Heart left ventricle (tissue), 16 donors: ENCODE measurements at places on chromosomes 7 and 10. TPM values are rescaled to one million over a fixed set of nuclear protein-coding genes. Genes with fewer than 3 reads are reported as not detected.
A peak's percentile ranks its signal among the peaks of the same experiment; 100 is the strongest.

DNA sequence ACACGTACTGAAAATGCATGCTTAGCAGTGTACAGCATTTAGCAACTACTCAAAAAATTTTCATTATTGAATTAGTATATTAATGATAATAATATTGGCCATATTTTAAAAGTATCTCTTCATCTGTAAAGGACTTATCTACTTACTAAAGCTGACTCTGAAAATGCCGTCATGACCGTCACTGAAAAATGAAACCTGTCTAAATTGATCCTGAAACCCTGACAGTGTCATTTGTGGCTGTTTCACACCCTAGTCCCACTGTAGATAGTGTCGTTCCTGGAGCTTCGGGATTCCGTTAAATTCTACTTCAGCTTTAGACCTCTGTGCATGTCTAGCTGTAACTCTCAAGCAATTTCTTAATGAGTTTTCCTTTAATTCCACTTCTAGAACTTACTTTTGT, 35.8 kb upstream of the EZH2 start:
- H3K27me3 ChIP-seq = no peaks in the 10 kb centered on the region
- no peak overlapping the region for H3K4me3 ChIP-seq
- H3K4me1 ChIP-seq = peaks cover 2% of the 10 kb centered on the region
- H3K27ac ChIP-seq = no peak overlapping the region
- DNase-seq = no peak

GRCh38 chr10:30436191-30436611, 2.2 kb downstream of the MAP3K8 start:
- peak overlapping the region; percentile 77 for H3K4me3 ChIP-seq
- H3K27ac ChIP-seq = peak overlapping the region; percentile 100
- peaks cover 39% of the 10 kb centered on the region for H3K4me1 ChIP-seq
- no peak for DNase-seq

GRCh38 chr10:1015688-1016087, 10.0 kb downstream of the IDI2 start:
- no peak overlapping the region for H3K4me3 ChIP-seq
- H3K27ac ChIP-seq = no peak overlapping the region
- no peak for DNase-seq
- no peaks in the 10 kb centered on the region for H3K4me1 ChIP-seq

DNA sequence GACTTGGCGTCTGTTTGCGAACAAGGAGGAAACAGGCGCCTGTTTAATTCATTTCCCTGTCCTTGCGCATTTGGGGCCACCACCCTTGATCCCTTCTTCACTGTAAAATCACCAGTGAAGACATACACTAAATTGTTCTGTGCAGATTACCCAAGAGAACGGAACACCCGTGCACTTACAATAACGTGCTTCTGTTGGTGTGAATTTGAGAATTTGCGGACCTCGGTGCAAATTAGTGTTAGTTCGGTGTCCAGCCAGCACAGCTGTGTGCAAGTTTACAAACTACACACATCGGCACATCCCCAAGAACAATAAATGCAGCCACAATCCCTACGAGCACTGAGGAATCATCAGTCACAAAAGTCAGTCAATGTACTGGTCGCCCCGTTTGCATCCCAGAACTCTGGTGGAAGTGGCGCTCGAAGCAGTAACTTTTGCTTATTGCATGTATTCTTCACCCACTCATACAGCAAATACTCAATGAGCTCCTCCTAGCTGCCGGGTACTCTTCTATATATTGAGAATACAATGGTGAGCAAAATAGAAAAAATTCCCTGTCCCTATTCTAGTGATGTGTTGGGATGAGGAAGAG, 786 bp upstream of the CNOT4 start:
- H3K27ac ChIP-seq = no peak overlapping the region
- peak overlapping the region; percentile 75 for H3K4me3 ChIP-seq
- H3K4me1 ChIP-seq = peaks cover 6% of the 10 kb centered on the region
- H3K36me3 ChIP-seq = no peaks in the 10 kb centered on the region
- no peaks in the 10 kb centered on the region for H3K27me3 ChIP-seq

DNA sequence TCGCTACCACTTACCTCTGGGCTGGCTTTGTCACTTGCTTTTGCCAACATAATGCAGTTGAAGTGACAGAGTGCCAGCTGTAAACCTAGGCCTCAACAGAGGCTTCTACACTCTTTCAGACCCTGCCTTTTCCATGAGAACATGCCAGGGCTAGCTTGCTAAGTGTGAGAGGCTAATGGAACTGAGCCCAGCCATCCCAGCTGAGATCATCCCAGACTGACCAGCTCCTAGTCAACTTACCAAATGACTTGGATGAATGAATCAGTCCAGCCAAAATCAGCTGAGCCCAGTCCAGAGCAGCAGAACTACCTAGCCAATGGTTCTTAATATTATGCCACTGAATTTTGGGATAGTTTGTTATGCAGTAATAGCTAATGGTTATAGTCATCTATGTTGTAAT, 34.7 kb upstream of the MKLN1 start:
- DNase-seq = no peak
- peaks cover 24% of the 10 kb centered on the region for H3K4me1 ChIP-seq
- peak overlapping the region; percentile 48 for H3K27ac ChIP-seq
- H3K36me3 ChIP-seq = no peaks in the 10 kb centered on the region

DNA sequence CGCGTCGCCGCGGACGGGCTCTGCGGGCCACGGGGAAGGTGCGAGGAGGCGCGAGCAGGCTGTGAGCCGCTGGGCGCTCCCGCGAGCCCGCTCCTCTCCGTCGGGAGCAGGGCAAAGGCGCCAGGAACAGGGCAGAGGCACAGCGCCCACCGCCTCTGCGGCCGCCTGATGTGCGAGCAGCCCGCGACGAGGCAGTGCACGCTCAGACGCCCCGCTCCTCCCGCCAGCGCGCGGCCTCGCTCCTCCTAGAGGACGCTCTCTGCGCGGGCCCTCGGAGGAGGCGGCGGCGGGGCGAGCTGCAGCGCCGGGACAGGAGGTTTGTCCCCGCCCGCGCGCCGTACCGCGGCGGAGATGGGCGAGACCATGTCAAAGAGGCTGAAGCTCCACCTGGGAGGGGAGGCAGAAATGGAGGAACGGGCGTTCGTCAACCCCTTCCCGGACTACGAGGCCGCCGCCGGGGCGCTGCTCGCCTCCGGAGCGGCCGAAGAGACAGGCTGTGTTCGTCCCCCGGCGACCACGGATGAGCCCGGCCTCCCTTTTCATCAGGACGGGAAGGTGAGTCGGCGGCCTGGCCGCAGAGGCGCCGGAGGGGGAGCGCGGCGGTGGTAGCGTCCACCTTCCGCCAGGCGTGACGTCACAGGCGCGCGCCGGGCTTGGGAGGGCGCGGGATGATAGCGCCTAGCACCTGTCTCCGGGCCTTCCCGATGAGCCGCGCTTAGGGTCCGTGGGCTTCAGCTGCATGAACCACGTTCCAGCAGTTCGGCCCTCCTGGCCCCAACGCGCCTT, 731 bp downstream of the LANCL2 start:
- peak overlapping the region; percentile 92 for H3K4me3 ChIP-seq
- peak; percentile 96 for DNase-seq
- peak overlapping the region; percentile 100 for H3K27ac ChIP-seq
- no peaks in the 10 kb centered on the region for H3K27me3 ChIP-seq
- H3K4me1 ChIP-seq = peaks cover 4% of the 10 kb centered on the region
- no peaks in the 10 kb centered on the region for H3K36me3 ChIP-seq

GRCh38 chr7:143906895-143907294, 4.9 kb upstream of the TCAF1 start:
- no peaks in the 10 kb centered on the region for H3K27me3 ChIP-seq
- H3K27ac ChIP-seq = no peak overlapping the region
- H3K4me3 ChIP-seq = no peak overlapping the region
- H3K36me3 ChIP-seq = no peaks in the 10 kb centered on the region

- H3K4me3 ChIP-seq = no peak overlapping the region
- H3K36me3 ChIP-seq = no peaks in the 10 kb centered on the region
- H3K4me1 ChIP-seq = peaks cover 62% of the 10 kb centered on the region
- DNase-seq = peak; percentile 47
Measured at GRCh38 chr10:71259815-71260501, 47.6 kb downstream of the UNC5B start.

- H3K36me3 ChIP-seq = no peaks in the 10 kb centered on the region
- no peak overlapping the region for H3K4me3 ChIP-seq
- no peak overlapping the region for H3K27ac ChIP-seq
- H3K4me1 ChIP-seq = no peaks in the 10 kb centered on the region
Measured at GRCh38 chr7:69228212-69228811, 370.0 kb upstream of the AUTS2 start.

DNA sequence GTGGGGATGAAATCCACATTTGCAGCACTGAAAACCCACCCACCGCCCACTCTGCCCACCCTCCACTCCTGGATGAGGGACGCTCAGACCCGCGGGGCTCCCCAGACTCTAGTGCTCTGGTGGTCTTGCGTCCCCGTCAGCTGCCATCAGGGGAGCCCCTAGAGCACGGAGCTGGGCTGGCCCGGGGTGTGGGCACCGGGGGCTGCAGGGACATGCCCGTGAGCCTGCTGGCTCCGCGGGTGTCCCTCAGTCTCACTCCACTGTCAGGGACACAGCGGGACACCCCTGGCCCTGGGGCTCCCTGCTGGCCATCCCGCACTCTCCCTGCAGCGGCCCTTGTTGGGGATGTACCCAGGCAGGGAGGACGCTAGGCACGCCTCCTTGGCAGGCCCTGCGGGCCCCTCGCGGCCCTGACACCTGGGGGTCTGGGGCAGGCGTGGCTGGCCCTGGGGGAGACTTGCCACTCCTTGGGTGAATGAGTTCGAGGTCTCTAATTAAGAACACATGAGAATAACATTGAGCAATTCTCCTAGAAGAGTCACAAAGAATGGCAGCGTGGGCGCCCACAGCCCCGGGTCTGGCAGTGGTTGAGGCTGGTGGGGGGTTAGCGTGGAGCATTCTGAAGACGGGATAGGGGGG, 64.2 kb downstream of the CFAP46 start:
- H3K27me3 ChIP-seq = peaks cover 7% of the 10 kb centered on the region
- no peak overlapping the region for H3K4me3 ChIP-seq
- H3K36me3 ChIP-seq = no peaks in the 10 kb centered on the region
- H3K27ac ChIP-seq = no peak overlapping the region
- peak; percentile 9 for DNase-seq
- no peaks in the 10 kb centered on the region for H3K4me1 ChIP-seq

DNA sequence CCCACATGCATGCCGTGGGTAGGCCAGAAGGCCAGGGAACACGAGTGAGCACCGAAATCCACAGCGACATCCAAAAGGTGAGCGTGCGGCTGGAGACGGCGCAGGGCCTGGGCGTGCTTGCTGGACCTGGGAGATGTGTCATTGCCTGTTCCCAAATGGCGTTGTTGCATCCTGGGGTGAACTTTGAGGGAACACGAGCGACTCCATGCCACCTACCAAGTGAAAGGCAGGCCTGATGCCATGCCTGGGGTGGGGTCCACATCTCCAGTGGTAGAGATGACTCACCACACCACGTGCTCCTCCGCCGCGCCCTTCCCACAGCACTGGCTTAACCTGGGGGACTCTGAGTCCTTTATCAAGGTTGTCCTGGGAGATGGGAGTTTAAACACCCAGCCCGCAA, 24.7 kb upstream of the VIPR2 start:
- no peak overlapping the region for H3K27ac ChIP-seq
- DNase-seq = no peak
- H3K27me3 ChIP-seq = no peaks in the 10 kb centered on the region
- H3K36me3 ChIP-seq = no peaks in the 10 kb centered on the region
- H3K4me3 ChIP-seq = no peak overlapping the region
- H3K4me1 ChIP-seq = no peaks in the 10 kb centered on the region

DNA sequence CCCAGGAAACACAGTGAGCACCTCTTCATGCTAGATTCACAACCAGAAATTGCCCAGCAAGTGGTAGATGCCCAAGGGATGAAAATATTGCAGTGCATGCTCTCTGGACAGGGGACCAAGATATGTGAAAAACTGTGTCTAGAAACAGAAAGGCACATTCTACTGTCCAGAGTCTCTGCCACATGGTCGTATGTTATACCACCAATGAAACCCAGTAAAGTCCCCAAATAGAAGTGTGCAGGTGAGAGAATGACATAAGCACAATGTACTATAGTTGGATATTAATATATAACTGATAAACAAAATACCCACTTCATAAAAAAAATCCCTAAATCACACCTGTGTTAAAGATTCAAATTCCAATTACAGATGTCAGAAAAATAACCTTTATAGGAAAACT, 43.8 kb downstream of the RASGEF1A start:
- H3K4me3 ChIP-seq = no peak overlapping the region
- H3K36me3 ChIP-seq = no peaks in the 10 kb centered on the region
- H3K27ac ChIP-seq = no peak overlapping the region
- DNase-seq = no peak

DNA sequence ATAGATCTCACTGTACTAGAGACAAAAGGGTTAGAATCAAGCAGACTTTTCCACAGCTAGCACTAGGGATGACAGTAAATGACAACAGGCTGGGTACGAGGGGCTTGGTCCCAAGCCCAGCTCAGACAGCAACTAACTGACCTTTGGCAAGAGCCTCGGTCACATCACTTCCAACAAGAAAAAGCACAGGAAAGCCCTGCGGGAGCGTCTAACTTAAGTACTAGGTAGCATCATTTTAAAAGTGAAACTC, 22.8 kb downstream of the CALML3 start:
- no peaks in the 10 kb centered on the region for H3K4me1 ChIP-seq
- peak; percentile 7 for DNase-seq
- no peaks in the 10 kb centered on the region for H3K27me3 ChIP-seq
- H3K36me3 ChIP-seq = no peaks in the 10 kb centered on the region
- H3K27ac ChIP-seq = peak overlapping the region; percentile 56

GRCh38 chr7:46208635-46209525, 287.8 kb upstream of the IGFBP3 start:
- H3K36me3 ChIP-seq = no peaks in the 10 kb centered on the region
- peaks cover 4% of the 10 kb centered on the region for H3K4me1 ChIP-seq
- no peak overlapping the region for H3K4me3 ChIP-seq
- DNase-seq = no peak
- no peaks in the 10 kb centered on the region for H3K27me3 ChIP-seq

DNA sequence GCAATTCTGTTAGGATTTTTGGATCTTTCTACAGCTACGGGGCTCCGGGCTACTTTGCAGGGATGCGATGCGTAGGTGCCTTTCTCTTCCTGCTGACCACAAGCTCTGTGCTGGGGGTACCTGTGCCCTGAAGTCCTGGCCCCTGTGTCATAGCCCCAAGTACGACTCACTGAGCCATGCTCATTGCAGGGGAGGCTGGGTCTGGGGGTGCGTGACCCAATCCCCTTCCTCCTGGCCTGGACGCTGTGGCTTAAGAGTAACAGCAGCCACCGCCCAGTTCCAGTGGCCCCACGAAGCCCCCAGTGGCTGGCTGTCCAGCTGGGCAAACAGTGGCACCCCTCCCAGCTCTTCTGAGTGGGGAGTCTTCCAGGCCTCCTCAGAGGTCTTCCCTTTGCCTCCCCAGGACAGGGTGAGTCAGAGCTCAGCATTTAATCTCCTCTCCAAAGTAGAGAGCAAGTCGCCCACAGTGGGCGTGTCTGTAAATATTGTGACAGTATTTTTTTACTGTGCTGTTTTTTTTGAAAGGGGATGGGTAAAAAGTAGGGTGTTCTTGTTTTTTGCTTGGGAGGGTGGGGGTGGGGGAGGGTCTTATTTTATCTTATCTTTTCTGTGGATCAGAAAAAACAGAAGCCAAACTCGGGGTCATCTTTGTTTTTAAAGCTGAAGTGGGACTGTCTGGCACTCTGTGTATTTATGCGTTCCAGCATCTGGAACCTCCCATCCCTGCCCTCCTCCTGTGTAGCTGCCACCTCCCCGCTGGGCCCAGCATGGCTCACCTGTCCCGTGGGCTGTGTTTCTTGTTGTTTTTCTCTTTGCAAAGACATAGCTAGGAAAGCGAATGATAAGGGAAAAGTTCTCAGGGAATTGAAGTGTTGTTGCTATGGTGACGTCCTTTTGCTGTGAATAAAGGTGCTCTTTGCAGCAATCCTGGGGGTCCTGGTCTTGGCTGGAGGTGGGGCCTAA, 8.2 kb downstream of the LFNG start:
- peaks cover 43% of the 10 kb centered on the region for H3K36me3 ChIP-seq
- DNase-seq = peak; percentile 59
- peak overlapping the region; percentile 96 for H3K27ac ChIP-seq
- peaks cover 87% of the 10 kb centered on the region for H3K4me1 ChIP-seq
- no peak overlapping the region for H3K4me3 ChIP-seq
- peaks cover 2% of the 10 kb centered on the region for H3K27me3 ChIP-seq

HTRA1 gene
- 35.7 TPM for total RNA-seq

PDZD8 gene
- total RNA-seq = 29.9 TPM

SLC35G1 gene
- total RNA-seq = 2.0 TPM

UPK3BL2 gene
- total RNA-seq = 6.2 TPM
